ENCODE measurements at places on chromosomes 12 and 14. TPM values are rescaled to one million over a fixed set of nuclear protein-coding genes. Genes with fewer than 3 reads are reported as not detected.

PTCSC3 gene
- total RNA-seq: not detected

CAPZA3 gene
- not detected for total RNA-seq

CHMP4A gene
- 41.5 TPM for total RNA-seq

TMEM121 gene
- 23.1 TPM for total RNA-seq

OTOGL gene
- 0.62 TPM for total RNA-seq

STAC3 gene
- total RNA-seq: 0.94 TPM

BAG5 gene
- 46.6 TPM for total RNA-seq

EID3 gene
- total RNA-seq: 5.5 TPM

LIN52 gene
- total RNA-seq: 14.3 TPM

PDZRN4 gene
- total RNA-seq: 48.7 TPM

ZNF140 gene
- 51.3 TPM for total RNA-seq

CNTN1 gene
- total RNA-seq: 385 TPM

RD3L gene
- total RNA-seq: not detected

APOLD1 gene
- 42.9 TPM for total RNA-seq

MMP19 gene
- total RNA-seq: not detected

NAV3 gene
- total RNA-seq: 313 TPM

MEG3 gene
- total RNA-seq: 92.5 TPM

GLT1D1 gene
- total RNA-seq: 8.9 TPM

ADAMTS20 gene
- total RNA-seq: 0.47 TPM

CPNE8 gene
- total RNA-seq: 4.8 TPM

RIN3 gene
- total RNA-seq: 1.4 TPM

L3HYPDH gene
- total RNA-seq: 30.1 TPM

ASCL1 gene
- 21.1 TPM for total RNA-seq

TMEM116 gene
- total RNA-seq: 33.1 TPM

DHH gene
- total RNA-seq: 0.47 TPM

NANOG gene
- not detected for total RNA-seq

GPHN gene
- 110 TPM for total RNA-seq

IRAK3 gene
- total RNA-seq: 5.5 TPM

CISTR gene
- not detected for total RNA-seq

DTX1 gene
- 16.2 TPM for total RNA-seq

MYL6 gene
- 417 TPM for total RNA-seq

BICDL1 gene
- 25.4 TPM for total RNA-seq

MMP14 gene
- total RNA-seq: 8.3 TPM

LRRC10 gene
- not detected for total RNA-seq

PLEKHG7 gene
- total RNA-seq: not detected

ZCCHC8 gene
- 31.7 TPM for total RNA-seq

CABP1 gene
- total RNA-seq: 3.1 TPM

DPPA3 gene
- not detected for total RNA-seq

PLEKHH1 gene
- 5.5 TPM for total RNA-seq

FBRSL1 gene
- total RNA-seq: 5.3 TPM

DNAI7 gene
- total RNA-seq: 3.4 TPM

PRIMA1 gene
- not detected for total RNA-seq

MED13L gene
- 389 TPM for total RNA-seq

LRIG3 gene
- total RNA-seq: 12.3 TPM

Measured in occipital lobe (tissue), 3 donors.